Epithelial cell of proximal tubule (primary cell): ENCODE measurements at places on chromosomes 11 and 22.

DNA sequence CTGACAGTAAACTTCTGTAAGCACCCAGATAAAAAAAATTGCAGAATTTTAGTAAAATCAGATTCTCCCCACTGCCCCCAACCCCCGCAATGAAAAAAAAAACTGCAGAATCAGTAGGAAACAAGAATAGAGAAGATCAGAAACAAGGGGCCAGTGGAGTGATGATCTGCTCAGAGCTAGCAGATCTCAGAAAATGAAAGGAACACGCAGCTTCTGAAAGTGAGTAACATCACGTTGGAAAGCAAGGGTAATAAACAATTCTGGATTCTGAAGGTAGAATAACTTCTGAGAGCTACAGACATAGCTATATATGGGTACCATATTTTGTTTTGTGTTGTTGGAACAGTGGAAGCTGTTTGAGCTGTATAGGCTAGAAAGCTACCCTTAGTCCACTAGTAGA is 23.2 kb downstream of the ACAT1 start:
- no peak for DNase-seq

- DNase-seq: no peak
These were observed 26.3 kb downstream of the KCNJ1 start for GRCh38 chr11:128840783-128841182.

DNA sequence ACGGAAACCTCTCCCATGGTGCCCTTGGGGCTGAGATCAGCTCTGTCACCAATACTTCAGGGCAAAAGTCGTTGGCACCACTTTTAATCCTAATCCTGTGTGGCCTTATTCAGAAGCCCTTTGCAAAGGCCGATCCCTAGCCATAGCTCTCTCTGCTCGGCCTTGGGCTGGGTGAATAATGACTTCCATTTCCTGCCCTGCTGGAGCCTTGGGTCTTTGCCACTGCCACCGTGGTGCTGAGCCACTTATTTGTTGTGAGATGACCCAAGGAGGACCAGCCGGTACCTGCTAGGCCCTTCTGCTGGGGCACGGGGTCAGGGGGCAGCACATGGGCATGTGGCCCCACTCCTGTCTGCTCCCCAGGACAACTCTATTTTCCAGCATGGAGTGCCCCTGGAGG is 188.2 kb downstream of the ST3GAL4 start:
- no peak for DNase-seq

DNA sequence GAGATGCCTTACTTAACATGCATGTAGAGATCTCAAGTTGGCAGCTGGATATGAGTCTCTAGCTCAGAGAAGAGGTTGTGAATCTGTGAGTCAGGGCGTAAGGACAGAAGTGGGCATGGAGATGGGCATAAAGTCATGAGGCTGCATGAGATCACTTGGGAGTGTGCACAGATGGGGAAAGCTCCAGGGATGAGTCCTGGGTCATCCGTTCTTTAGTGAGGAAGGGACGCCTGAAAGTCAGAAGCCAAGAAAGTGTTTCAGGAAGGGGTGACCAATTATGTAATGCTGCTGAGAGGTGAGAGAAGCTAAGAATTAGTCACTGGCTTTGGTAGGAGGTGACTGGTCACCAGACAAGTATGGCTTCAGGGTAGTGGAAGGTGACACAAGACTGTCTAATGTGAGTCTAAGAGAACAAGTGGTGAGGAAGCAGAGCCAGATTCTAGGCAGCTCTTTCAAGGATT is 6.7 kb downstream of the ACP2 start:
- DNase-seq: no peak

DNA sequence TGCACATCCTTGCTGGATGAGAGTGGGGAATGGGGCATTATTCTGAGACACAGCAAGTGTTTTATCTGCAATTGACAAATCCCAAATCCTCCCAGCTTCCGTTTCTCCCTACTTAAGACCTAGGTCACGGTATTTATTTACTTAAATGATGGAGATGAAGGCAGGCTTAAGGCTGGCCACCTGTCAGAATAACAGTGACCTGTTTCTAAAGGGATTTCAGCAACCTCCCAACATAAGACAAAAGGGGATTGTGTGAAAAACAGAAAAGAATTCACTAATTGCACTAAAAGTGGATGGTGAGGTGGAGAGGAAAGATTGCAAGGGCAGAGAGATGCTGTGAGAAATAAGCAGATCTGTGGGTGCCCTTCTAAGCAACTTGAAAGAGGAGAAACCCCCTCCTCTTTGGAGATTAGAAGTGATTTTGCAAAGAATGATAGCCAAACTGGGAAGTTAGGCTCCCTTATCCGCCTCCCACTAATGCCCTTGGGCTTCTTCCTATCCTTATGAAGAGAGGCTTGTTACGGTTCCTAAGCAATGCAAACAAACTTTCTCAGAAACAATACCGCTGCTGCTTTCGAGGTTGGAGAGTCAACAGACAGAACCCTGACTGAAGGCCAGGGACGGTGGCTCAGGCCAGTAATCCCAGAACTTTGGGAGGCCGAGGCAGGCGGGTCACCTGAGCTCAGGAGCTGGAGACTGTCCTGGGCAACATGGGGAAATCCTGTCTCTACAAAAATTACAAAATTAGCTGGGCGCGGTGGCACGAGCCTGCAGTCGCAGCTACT is 84.3 kb downstream of the ARL14EP start:
- no peak for DNase-seq
